Fibroblast of pulmonary artery (primary cell): ENCODE measurements at places on chromosomes 11 and 22.

DNA sequence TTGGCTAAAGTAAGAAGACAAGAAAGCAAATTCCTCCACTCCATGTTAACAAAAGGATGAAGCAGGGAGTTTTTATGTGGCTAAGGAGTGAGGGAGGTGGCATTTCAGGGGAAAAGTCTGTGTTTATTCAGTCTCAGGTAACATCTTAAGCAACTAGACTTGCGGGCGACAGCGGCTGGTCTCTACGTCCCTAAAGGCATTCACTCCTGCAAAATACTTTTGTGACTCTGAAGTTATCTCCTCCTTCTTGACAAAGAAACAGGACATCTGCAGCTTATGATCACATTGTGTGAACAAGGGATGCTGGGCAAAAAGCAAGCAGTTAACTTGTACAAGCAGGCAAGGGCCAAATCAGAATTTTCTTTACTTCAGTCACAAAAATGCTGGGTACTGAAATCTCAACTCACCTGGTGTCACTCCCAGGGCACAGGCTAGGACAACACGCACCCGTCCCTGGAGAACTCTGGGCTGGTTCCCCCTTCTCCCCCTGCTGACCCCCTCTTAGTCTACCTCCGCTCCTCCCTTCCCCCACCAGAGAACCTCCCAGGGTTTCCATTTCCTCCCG, 38.3 kb downstream of the IGLL5 start:
- DNase-seq, result no peak

DNA sequence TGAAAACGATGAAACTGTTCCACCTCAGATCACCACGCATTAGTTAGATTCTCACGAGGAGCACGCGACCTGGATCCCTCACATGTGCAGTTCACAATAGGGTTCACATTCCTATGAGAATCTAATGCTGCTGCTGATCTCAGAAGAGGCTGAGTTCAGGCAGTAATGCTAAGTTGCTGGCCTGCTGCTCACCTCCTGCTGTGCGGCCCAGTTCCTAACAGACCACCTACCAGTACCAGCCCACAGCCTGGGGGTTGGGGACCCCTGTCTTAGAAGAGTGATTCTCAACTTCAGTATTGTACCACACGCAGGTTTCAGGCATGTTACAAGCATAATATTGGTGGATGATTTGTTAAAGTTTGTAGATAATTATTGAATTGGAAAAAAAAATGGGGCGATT, 182.7 kb downstream of the BLID start:
- DNase-seq, result no peak

- DNase-seq, result no peak
Observed at GRCh38 chr11:131457163-131457562, 86.7 kb downstream of the NTM start.

GRCh38 chr22:25354456-25354855, 135.0 kb downstream of the CRYBB2 start:
- DNase-seq, result no peak

GRCh38 chr22:17767233-17768065, 6.8 kb downstream of the BID start:
- DNase-seq, result no peak

GRCh38 chr11:18352581-18352980, 30.2 kb downstream of the GTF2H1 start:
- DNase-seq, result peak; percentile 38

DNA sequence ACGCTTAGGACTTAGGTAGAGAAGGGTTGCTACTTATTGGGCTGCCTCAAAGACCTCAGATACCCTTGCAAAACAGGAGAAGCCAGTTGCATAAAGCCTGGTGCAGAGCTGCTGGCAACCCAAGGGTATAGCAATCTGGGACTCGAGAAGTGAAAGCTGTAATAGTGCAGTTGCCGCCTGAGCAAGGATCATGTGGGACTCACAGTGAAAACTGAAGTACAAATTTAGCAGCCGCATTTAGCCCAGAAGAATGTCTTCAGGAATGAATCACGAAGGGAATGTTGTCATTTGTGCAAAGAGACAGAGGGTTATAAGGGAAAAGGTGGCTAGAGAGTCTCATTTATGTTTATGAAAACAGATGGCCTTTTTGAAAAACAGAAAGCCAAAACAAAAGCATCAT, 267.2 kb downstream of the TENM4 start:
- peak; percentile 18 for DNase-seq

DNA sequence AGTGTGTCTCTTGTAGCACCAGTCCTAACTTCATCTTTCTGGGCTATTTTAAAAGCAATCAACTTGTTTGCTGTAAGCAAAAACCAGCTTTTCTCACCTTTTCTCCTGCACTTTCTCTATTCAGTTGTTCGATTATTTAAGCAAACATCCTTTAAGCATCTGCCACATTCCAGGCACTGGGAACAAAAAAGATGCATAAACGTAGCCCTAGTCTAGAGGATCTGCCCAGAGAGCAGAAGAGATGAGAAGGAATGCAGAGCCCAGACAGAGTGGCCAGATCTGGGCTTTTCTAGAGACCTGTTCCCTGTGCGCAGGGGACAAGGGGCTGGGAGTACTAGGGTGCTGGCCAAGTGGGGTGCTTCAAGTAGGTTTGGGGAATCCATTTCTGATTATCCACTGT, 8.4 kb downstream of the APLNR start:
- no peak for DNase-seq

- no peak for DNase-seq
Observed at GRCh38 chr11:30762188-30762587, 176.0 kb upstream of the MPPED2 start.

- DNase-seq, result no peak
Observed at GRCh38 chr11:127027789-127028188, 27.2 kb upstream of the KIRREL3 start.

DNA sequence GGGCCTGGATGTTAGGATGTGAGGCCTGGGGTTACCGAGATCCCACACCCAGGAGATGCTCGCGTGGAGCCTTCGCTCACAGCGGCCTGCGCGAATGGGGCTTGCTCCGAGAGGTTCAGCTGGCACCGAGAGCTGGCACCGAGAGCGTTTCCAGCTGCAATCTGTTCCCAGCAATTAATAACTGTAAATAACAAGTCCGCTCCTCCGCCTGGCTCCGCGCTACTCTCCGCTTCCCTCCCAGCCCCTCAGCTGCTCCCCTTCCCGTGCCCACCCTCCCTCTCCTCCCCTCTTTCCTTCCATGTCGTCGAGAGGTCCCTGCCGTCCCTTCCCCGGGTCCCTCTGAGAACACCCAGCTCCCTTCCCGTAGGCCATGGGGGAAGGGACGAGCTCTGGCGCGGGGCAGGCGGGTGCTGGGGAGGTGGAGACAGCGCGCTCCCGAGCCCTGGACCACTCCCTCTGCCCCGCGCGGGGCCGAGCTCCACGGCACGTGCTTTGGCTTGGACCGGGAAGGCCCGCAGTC, 110.8 kb downstream of the WNT7B start:
- no peak for DNase-seq

- DNase-seq, result no peak
Observed at GRCh38 chr11:63001456-63001855, 14.2 kb downstream of the SLC22A8 start.

- DNase-seq, result no peak
Observed at GRCh38 chr11:35349897-35350296, 69.5 kb downstream of the SLC1A2 start.

GRCh38 chr11:32311346-32312065, 123.8 kb downstream of the WT1 start:
- no peak for DNase-seq

DNA sequence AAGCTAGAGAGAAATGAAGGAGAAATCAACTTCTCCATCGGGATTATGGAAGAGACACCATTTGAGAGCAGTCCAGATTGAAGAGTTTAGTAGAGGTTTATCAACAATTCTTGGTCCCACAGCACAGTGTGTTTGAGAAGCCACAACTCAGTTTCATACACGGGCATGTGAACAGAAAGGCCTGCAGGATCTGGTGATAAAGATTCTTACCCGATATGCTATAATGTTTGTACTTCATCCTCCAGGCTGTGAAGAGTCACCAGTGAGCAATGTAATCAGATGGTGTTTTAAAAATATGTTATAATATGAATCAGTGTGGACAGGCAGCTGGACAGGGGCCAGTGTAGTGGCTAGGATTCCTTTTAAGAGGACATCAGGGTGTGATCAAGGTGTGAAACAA, 29.7 kb upstream of the VWA5A start:
- no peak for DNase-seq

- DNase-seq, result no peak
Observed at GRCh38 chr22:37953062-37953436, 352 bp downstream of the C22orf23 start.

DNA sequence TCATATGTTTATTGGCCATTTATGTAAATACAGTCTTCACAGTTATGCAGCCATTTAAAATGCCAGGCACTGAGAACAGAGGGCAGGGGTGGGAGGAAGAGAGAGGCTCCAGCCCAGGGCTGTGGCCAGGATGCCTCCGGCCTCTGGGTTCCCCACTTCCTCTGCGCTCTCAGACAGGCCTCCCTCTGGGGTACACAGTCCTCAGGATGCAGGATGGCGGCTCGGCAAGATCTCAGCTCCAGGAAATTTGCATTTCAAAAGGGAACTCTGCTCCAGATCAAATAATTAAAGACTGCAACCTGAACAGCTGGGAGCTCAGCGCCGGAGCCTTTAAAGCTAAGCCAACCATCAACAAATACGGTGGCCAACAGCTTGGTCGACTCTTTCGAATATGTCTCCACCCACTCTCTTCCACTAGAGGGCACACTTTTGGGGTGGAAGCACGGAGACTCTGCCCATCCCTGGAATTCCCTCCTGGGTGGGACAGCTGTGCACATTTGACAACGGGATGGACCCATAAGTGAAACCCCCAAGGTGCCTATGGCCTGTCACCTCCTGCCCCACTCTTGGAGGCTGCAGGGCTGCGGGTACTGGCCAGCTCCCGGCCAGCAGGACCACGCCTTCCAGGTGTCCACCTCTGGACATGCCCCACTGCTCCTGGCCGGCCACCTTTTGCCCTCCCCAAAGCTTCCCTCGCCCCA, 1044.7 kb downstream of the BRD1 start:
- no peak for DNase-seq

GRCh38 chr11:130260080-130260627, 54.6 kb downstream of the ZBTB44 start:
- DNase-seq, result no peak

DNA sequence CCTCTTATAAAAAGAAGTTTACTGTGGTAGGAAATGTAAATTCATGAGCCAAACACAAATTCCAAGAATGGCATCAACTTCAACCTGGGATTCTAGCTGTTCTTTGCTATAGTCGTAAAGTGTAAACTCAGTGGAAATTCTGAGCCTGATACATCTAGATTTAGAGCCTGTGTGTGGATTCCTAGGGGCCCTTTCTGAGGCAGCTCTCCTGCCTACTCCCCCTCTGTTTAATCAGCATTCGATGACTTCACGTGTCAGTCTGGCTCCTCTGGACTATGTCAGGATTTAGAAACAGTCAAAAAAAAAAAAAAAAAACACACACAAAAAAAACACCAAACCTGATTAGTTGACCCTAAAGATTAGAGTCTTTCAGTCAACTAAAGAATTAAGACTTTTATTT, 93.1 kb upstream of the SC5D start:
- peak; percentile 14 for DNase-seq

DNA sequence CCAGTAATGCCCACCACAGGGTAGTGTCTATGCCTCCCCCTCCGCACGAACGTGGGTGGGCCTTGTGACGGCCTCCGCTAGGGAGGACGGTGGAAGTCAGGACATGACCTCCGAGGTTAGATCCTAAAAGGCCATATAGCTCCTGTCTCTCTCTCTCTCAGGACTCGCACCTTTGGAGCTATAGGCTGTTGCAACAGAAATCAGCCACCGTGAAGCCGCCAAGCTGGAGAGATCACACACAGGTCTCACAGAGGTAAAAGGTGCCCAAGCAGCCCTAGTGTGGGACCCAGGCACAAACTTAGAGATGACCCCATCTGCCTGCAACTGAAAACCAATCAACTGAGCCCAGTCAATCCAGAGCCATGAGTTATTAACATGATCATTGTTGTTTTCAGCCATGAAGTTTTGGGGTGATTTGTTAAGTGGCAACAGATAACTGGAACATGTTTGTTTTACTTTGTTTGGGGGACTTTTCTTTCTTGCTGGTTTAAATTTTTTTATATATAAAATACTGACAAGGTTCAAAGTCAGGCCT, 7.4 kb upstream of the NAP1L4 start:
- no peak for DNase-seq

- DNase-seq, result no peak
Observed at GRCh38 chr11:118705791-118706545, 26.5 kb upstream of the TREH start.

GRCh38 chr11:103112364-103112763, 3.1 kb downstream of the DYNC2H1 start:
- peak; percentile 9 for DNase-seq

DNA sequence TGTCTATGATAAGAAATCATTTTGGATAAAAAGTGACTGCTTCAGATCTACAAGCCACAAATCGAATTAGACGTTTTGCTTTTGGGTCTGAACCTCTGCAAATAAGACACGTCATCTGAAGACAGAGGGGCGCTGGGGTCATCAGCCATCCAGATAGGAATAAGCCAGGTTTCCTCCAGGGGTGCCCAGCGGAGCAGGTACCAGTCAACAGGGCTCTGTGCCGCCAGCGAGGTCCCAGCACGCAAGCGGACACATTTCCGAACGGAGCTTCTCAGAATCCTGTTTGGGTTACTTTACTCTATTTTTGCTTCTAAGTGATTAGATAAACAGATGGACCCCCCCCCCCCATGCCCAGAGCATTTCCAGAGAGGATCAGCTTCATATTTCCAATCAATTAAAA, 873.8 kb downstream of the BRD1 start:
- no peak for DNase-seq
